ENCODE measurements at places on chromosomes 6 and 20.

GRCh38 chr6:150631283-150631983 is 31.7 kb downstream of the PLEKHG1 start:
- DNase-seq: no peak

GRCh38 chr6:3144571-3144970 is 12.8 kb downstream of the TUBB2A start:
- no peak for DNase-seq

DNA sequence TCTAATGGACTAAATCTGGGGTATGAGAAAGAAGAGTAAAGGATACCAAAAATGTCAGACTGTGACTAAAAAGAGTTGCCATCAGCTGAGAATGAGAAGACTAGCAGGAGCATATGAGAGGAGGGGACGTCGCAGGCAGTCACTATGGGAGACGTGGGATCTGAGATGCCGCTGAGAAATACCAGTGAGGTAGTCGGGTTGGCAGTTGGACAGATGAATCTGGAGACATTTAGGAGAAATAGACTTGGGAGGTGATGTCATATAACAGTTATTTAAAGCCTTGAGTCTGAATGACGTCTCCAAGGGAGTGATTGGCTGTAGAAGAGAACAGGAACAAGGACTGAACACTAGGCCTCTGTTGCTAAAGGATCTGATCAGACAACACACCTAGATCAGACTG is 51.5 kb upstream of the TRIM26 start:
- no peak for DNase-seq

GRCh38 chr20:58698741-58699622 is 6.4 kb downstream of the NPEPL1 start:
- no peak for DNase-seq

DNA sequence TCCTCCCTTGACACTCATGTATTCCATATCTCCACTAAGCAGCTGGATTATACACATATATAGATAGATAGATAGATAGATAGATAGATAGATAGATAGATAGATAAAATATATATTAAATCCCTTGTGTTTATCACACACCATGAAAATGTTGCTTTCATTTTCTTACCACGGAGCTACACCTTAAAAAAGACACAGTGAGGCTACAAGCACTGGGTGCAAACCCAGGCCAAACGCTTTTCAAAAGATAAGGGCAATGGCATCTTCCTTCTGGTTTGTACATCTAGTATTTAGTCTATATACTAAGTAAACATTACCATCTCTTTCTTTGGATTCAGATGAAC is 377.1 kb downstream of the ESR1 start:
- DNase-seq: no peak

GRCh38 chr20:3811467-3812258 is 8.7 kb upstream of the AP5S1 start:
- no peak for DNase-seq

DNA sequence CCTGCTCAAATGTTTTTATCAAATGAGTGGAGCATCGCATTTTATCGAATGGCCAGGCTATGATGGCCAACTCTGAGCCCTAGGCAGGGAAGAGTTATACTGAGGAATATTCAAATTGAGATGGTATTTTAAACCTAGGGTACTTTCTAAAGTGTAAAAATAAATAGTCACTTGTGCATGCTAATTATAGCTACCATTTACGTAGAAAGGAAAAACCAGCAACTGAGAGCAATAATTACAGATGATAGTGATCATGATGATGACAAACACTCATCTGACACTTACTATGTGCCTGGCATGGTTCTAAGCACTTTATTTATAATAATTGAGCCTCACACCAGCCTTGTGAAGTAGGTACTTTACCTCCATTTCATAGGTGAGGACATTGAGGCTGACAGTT is 455.7 kb downstream of the CD83 start:
- no peak for DNase-seq

GRCh38 chr6:147453361-147453760 is 55.1 kb upstream of the SAMD5 start:
- DNase-seq: no peak

DNA sequence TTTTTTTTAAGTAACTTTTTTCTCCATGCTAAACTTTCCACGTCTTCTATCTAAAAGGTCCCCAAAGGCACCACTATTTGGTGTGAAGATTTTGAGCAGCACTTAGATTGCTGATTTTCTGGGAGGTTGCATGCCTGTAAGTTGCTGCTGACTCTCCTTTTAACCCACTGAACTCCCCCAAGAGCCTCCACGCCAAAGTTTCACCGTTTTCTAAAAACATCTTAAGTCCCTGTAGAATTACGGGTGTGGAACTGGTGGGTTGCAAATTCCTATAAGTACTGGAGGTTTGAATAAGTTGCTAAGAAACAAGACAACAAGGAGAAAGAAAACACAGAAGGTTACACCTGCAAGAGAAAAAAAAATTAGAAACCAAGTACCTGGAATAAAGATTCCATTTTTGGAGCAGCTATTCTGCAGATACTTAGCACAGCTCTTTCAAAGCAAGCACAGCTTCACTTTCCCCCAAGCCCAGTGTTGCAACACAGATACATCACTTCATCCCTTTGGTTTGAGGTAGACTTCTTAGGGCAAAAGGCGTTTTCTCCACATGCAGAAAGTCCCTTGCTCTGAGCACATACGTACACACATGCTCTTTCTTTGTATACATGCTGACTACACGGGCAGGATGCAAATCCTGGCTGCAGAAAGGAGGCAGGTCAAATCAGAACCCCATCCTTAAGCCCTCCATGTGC is 5.0 kb downstream of the JAG1 start:
- DNase-seq: no peak
